GM12892 (cell line): ENCODE measurements at places on chromosomes 6 and 20.
A peak's percentile ranks its signal among the peaks of the same experiment; 100 is the strongest.

DNA sequence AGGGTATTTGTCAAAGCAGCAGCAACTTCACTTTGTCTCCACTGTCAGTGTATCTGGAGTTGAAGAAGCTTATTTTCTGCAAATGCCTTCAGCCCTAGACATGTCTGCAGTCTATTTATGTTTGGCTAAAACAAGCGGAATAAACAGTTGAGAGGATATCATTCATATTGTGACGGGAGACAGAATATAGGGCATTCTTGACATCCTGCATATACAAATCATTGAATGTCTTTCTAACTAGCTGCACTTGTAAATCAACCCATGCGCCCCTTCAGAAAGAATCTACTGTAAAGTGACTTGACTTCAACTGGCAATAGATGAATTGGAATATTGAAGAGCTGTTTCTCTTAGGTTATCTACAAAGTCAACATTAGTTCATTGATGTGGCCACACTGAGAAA lies 258.9 kb downstream of the TSHZ2 start:
- no peak for DNase-seq

- peak; percentile 80 for DNase-seq
Observed at GRCh38 chr6:33633462-33634158, 12.5 kb downstream of the ITPR3 start.

DNA sequence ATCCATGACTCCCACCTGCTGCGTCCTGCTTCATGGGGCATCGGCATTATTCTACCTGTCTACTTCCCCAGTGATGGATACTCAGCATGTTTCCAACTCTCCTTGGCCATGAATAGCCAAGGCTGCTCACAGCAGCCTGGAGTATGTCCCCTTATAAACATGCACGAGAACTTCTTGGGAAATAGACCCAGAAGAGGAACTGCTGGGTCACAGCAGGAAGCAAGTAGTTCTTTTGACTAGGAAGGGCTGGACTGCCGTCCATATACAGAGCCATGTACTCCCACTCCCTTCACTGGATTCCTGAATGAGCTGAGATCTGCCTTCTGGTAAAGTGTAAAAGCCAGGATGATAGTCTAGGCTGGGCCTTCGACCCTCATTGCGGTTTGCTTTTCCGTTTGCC lies 106.3 kb upstream of the KCNK16 start:
- no peak for DNase-seq

GRCh38 chr20:32125506-32125905 lies 16.0 kb downstream of the TM9SF4 start:
- no peak for DNase-seq

DNA sequence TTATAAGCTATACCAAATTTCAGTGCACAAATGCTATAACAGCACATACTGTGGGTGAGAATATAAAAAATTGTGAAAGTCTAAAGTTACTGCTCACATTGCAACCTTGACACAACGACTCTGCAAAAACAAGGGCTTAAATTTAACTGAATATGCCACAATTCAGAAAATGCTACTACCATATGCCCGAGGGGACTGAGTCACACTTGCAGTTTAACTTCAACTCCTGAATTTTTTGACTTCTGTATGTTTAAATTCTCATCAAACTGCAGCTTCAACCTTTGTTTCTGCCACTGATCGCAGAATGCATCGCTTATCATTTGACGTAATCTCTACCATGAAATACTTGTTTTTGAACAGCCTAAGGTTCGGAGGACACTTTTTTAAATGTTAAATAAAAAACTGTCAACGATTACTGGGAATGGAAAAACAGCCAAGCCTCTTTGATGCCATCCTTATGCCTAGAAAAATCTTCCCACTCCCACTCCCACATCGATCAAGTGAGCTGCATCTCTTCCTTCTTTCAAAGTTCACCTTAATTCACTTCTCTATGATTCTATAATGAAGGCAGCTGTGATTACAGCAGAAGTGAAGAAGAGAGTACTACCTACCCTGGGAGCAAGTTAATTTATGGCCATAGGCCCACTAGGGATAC lies 136.5 kb downstream of the ATXN1 start:
- DNase-seq = no peak

- no peak for DNase-seq
Observed at GRCh38 chr6:150290429-150290828, 78.4 kb upstream of the IYD start.

GRCh38 chr6:23349521-23350147 lies 776.4 kb upstream of the NRSN1 start:
- no peak for DNase-seq

DNA sequence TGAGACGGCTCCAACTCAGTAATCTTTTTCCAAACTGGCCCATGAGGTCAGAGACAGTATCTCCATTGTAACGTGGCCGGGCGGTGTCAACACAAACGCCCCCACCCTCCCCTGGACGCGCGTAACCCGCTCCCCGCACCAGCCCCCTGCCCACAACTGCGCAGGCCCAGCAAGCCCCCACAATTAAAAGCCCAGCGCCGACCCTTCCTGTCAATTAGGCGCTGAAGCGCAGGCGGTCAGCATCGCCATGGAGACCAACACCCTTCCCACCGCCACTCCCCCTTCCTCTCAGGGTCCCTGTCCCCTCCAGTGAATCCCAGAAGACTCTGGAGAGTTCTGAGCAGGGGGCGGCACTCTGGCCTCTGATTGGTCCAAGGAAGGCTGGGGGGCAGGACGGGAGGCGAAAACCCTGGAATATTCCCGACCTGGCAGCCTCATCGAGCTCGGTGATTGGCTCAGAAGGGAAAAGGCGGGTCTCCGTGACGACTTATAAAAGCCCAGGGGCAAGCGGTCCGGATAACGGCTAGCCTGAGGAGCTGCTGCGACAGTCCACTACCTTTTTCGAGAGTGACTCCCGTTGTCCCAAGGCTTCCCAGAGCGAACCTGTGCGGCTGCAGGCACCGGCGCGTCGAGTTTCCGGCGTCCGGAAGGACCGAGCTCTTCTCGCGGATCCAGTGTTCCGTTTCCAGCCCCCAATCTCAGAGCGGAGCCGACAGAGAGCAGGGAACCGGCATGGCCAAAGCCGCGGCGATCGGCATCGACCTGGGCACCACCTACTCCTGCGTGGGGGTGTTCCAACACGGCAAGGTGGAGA lies at the start of the genes HSPA1A and HSPA1L:
Gene HSPA1A (plus strand): TSS at position 519 of the 814 bp plus-strand sequence. CDS start 214 bp downstream, at position 733.
Gene HSPA1L (minus strand): TSS at position 259 of the 814 bp plus-strand sequence. CDS start 3,311 bp downstream, outside the sequence.
- peak; percentile 57 for DNase-seq

GRCh38 chr6:24426729-24427446 lies 24.2 kb downstream of the MRS2 start:
- no peak for DNase-seq

DNA sequence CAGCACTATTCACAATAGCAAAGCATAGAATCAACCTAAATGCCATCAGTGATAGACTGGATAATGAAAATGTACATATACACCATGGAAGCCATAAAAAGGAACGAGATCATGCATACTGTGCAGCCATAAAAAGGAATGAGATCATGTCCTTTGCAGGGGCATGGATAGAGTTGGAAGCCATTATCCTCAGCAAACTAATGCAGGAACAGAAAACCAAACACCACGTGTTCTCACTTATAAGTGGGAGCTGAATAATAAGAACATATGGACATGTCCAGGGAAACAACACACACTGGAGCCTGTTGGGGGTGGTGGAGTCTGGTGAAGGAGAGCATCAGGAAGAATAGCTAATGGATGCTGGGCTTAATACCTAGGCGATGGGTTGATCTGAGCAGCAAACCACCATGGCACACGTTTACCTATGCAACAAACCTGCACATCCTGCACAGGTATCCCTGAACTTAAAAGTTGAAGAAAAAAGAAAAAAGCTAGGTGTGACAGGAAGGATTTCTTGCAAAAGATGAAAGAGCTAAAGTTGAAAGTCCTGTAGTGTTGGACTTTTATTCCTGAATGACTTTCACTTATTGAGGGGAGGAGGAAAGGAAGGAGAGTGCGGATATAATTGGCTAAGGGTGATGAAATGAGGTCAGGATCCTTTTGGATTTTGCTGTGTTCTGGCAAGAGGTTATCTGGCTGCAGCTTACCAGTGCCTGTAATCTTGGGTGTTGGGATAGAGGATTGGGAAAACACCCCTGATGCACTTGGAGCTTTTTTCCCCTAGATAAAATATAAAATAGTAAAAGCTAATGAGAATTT lies 8.5 kb downstream of the TRMT11 start:
- DNase-seq = no peak

- no peak for DNase-seq
Observed at GRCh38 chr6:107658920-107659865, 164.9 kb downstream of the SCML4 start.

- no peak for DNase-seq
Observed at GRCh38 chr6:169229615-169230321, 23.9 kb downstream of the THBS2 start.

GRCh38 chr6:66230591-66230990 lies 523.6 kb upstream of the EYS start:
- no peak for DNase-seq

DNA sequence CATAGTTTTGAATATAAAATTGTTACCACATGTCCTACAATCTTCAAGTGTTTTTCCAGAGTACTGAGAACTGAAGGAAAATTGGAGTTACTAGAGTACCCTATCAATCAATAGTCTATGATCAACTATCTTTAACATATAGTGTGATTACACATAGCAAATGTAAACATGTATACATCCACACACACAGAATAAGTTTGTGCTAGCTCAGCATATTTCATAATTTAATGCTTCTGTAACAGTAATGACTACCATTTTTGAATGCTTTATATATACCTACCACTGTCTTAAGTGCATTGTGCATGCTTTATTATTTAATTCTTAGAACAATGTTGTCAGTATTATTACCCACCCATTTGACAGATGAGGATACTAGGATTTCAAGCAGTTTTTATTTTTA lies 523.9 kb downstream of the HAO1 start:
- no peak for DNase-seq

- no peak for DNase-seq
Observed at GRCh38 chr20:42350521-42350920, 732.3 kb upstream of the CHD6 start.

DNA sequence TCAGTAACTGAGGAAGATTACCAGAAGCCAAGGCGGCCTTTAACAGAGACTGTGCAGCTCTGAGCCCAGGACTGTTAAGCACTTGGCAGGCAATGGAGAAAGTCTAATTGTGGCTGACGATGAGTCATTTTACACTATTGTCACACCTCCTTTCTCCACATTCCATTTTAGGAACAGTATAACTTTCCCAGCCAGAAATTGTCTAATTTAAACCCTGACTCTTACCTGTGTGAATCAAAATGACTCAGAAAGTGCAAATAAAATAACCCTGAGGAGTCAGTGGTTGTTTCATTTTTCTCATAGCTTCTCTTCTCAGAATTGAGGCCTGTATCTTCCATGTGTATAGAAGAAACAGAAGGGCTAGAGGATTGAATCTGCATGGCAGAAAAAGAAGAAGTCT lies 40.0 kb upstream of the OPN5 start:
- DNase-seq = no peak

GRCh38 chr6:101125380-101125971 lies 244.3 kb upstream of the ASCC3 start:
- no peak for DNase-seq

DNA sequence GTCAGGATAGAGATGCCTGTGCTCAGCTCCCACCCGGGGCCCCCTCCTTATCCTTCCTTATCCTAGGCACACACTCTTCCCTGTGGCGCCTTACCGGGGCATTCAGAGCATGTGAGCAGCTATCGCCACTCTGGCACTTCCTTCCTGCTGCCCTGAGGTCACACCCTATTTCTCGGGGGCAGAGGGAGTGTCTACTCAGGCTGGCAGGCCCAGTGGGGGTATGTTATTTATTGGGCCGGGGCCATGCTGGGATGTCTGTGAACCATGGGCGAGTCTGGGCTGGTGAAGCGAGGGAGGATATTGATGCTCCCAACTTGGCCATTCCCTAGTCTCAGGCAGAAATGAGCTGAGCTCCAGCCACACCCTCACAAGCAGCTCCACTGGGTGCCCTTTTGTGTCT lies 3.9 kb upstream of the LY6G6D start:
- DNase-seq = no peak

GRCh38 chr20:47276851-47277534 lies 79.5 kb downstream of the ZMYND8 start:
- no peak for DNase-seq

DNA sequence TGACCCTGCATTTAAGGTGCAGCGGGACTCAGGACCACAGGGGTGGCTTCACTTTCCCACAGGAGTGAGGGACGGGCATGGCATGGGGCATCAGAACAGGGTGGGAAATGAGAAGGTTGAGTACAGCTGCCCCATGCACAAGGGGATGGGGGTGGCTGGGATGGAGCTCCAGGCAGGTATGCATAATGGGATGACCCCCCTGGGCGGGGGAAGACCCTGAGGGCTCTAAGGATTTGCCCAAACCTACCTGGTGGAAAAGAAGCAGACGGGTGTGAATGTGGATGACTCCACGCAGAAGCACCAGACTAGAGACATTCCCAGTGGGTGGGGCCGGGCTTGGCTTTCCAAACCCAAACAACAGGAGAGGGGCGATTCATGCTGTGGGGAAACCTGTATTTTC lies 200.3 kb downstream of the SYNDIG1 start:
- DNase-seq = no peak

- no peak for DNase-seq
Observed at GRCh38 chr6:156423829-156424228, 353.3 kb upstream of the ARID1B start.

- DNase-seq = no peak
Observed at GRCh38 chr6:158057213-158057987, 75.7 kb downstream of the SYNJ2 start.

GRCh38 chr6:50974319-50974718 lies 155.6 kb downstream of the TFAP2B start:
- DNase-seq = no peak

DNA sequence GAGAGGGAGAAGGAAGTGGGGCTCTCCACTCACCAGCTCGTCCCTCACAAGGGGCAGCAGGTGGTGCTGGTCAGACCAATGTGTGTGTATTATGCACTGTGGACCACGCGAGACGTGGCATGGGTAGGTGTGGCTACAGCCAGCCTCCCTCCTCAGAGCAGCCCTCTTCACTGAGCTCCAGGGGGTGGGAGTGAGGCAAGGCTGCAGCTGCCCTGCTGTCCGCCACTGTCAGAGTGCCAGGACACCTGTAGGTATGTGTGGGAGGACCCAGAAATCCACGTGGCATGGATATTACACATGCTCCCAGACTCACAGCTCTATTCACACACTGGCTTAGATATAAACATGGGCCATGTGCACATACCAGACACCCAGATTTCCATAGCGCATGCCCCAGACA lies 90.3 kb downstream of the VEGFA start:
- no peak for DNase-seq

DNA sequence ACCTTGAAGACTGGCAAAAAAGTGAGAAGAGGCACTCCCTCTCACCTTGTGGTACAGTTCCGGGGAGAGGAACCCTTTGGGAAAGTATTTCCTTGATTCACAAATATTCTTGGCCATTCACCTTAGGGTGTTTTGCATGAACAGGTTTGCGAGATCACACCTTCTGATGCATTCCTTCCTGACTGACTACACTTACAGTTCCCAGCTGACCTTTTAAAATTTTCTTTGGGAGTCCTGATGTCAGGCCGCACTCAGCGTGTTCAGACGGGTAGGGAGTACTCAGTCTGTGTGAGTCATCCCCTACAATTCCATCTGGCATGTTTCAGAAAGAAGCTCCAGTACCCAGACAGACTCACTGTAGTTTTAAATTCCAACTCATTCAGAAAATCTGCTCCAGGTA lies 1.7 kb downstream of the ADGRF4 start:
- no peak for DNase-seq

GRCh38 chr6:55469951-55470366 lies 109.0 kb downstream of the HMGCLL1 start:
- DNase-seq = no peak
